ENCODE measurements at places on chromosomes 3 and 15.

DNA sequence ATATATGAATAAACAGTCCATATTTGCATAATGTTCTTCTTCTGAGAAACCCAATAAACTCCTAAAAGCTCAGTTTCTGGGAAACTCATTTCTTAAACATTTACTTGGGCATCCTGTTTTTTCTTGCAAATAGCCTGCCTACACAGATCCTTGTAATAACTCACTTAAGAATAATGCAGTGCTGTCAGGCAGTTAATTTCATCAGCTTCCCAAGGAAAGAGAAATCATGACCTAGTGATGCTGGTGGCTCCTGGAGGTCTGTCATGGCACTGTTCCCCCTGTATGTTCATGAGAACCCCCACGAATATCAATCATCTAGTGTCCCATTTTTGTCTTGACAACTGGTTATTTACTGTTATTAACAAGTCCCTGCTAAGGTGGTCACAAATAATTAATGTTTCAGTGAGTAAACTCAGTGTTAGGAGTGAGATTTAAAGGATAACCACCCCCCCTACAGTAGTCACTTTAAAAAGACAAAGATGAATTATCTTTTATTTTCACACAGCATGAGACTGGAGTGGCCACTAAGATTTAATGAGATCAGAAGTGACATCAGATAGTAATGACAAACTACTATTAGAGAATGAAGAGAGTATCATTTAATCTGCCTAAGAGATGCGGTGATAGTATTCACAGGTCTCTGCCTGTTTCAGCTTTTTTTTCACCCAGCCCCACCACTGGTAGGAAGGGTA lies 279.5 kb upstream of the NECTIN3 start:
- DNase-seq: no peak

DNA sequence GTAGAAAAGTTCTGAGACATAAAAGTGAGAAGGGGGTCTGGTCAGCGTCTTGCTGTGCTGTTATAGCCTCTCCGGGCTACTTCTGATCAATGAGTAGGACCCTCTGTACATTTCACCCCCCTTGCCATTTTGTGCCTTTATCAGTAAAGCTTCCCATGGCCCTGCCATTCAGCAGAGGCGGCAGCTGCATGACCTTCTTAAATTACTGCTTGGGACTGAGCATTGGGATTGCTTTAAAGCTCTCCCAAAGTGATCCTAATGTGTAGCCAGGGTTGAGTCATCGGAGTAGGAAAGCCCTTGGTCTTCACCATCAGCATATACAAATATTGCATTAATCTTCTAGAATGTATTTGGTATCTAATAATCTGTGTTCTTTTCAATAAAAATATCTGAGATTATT lies 70.2 kb downstream of the FMN1 start:
- DNase-seq: no peak

DNA sequence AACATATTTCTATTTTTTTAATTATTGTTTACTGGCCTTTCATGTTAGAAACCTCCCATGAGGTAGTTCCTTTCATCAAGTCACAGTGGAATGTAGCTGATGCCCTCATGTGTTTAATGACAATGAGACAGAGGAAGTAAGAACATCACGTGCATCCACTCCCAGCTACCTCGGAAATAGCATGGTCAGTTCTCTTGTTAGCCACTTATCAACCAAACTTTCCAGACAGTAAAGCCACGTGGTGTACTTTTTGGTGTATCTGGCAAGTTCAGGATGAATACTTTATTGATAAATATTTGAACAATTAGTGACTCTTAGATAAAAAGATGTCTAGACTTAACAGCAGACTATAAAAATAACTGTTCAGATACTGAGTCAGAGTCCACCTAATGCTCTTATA lies 781.7 kb downstream of the MECOM start:
- no peak for DNase-seq

DNA sequence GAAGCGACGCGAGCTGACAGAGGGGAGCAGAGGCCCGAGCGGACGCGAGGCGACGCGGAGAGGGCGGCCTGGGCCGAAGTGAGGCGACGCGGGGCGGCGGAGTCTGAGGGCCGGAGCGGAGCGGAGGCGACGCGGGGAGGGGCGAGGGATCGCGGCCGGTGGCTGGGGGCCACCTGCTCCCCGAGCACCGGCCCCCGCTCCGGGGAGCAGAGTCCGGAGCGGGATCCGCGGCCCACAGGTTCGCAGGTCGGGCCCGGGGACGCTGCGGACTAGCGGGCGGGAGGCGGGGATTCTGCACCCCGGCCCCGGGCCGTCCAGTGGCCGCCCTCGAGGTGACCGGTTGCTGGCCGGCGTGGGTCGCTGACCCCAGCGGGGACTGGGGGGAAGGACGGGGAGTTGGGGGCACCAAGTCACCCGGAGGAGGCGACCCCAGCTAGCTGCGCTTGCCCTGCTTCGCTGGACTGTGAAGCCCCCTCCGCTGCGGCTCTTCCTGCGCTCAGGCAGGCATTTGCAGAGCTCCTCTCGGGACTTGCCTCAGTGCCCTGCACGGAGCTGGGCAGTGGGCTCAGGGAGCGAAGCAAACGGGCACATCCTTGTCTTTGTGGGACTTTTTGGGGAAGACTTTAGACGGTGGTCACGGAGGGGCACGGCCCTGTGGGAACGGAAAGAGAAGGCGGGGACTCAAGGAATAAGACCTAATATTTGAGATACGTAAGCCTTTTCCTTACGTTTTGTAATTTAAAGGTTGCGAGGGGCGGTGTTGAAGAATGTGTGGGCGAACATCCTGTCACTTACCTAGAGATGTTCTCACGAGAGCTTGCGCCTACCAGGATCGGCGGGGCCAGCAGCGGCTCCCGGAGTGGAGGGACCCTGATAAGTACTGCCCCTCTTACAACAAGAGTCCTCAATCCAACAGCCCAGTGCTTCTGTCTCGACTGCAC lies 566 bp downstream of the HMCES start:
- DNase-seq: no peak

- DNase-seq: no peak
These were observed 159.6 kb downstream of the GHSR start for GRCh38 chr3:172288651-172289050.
